Activated CD4-positive, CD25-positive, alpha-beta regulatory T cell treated with anti-CD3 and anti-CD28 coated beads, Interleukin-2, amount 50 U/mL, for 16 hours (primary cell): ENCODE measurements at places on chromosomes 11 and 22.

GRCh38 chr22:23075525-23076216, 5.4 kb downstream of the GNAZ start:
- no peak for DNase-seq

GRCh38 chr22:21761086-21761485, 25.5 kb upstream of the YPEL1 start:
- DNase-seq, result no peak

GRCh38 chr11:17259519-17259918, 17.0 kb upstream of the NUCB2 start:
- no peak for DNase-seq

GRCh38 chr11:83744620-83745192, 458.5 kb upstream of the CCDC90B start:
- no peak for DNase-seq

- no peak for DNase-seq
These were observed 279.1 kb downstream of the BRD1 start for GRCh38 chr22:49548356-49549202.

- no peak for DNase-seq
These were observed 678.1 kb upstream of the KIRREL3 start for GRCh38 chr11:127678631-127679030.

DNA sequence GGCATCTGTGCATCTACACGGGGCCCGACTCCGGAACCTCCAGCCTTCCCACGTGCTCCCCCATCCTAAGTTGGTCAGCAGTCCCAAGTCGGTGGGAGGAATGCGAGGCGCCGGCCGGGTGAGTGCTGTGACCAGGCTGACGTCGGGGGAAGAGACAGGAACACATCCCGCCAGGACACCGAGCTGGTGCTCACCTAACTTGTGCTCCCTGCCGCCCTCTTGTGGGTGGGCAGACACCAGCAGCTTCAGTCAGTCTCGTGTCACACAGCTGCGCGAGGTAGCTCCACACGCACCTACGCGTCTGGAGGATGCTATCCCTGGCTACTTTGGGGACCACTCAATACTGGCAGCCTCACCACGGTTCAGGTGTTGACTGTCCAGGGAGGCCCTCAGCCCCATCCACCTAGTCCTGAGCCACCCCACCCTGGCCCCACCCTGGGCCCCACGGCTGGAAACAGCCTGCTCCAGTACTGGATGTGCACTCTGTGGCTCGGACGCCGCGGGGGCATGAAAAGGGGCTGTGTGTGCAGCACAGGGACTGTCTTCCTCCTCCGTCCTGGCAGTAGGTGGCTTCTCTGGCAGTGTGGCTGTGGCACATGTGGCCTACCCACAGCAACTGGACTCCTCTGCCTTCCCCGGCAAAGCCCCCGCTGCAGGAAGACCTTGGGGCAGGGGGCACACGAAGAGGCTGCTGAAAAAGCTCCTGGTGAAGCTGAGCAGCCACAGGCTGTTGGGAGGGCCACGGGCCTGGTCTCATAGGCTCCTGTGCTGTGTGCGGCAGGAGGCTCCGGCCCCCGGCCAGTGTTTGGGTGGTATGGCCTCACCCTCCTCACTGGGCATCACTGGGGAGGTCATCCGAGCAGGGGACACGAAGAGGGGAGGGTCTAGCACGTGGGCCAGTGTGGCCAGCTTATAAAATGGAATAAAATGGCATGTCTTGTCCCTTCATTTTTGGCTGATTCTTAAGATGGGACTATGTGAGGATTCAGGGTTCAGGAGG, 11.2 kb upstream of the BID start:
- DNase-seq, result peak; percentile 33

DNA sequence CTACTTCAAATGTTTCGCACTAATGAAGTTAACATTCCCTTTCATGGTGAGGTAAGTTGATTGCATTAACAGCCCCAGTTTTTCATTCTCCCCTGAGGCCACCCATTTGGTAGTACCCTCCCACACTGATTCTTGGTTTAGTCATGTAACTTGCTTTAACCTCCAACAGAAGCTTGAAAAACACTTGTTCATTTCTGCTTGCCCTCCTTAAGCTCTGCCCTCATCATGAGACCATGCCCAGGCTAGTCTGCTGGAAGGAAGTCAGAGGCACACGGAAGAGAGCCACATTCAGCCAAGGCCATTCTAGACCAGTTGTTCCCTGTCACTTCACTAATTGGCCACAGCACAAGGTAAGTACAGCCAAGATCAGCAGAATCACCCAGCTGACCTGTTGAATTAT, 50.7 kb upstream of the CD44 start:
- no peak for DNase-seq

GRCh38 chr11:75384438-75385080, 14.8 kb upstream of the RPS3 start:
- DNase-seq, result peak; percentile 55

GRCh38 chr11:106121570-106122320, 44.3 kb downstream of the AASDHPPT start:
- DNase-seq, result no peak

- DNase-seq, result no peak
These were observed 5.0 kb downstream of the CRKL start for GRCh38 chr22:20922141-20922751.

GRCh38 chr11:7538466-7539454, 25.0 kb downstream of the PPFIBP2 start:
- no peak for DNase-seq

DNA sequence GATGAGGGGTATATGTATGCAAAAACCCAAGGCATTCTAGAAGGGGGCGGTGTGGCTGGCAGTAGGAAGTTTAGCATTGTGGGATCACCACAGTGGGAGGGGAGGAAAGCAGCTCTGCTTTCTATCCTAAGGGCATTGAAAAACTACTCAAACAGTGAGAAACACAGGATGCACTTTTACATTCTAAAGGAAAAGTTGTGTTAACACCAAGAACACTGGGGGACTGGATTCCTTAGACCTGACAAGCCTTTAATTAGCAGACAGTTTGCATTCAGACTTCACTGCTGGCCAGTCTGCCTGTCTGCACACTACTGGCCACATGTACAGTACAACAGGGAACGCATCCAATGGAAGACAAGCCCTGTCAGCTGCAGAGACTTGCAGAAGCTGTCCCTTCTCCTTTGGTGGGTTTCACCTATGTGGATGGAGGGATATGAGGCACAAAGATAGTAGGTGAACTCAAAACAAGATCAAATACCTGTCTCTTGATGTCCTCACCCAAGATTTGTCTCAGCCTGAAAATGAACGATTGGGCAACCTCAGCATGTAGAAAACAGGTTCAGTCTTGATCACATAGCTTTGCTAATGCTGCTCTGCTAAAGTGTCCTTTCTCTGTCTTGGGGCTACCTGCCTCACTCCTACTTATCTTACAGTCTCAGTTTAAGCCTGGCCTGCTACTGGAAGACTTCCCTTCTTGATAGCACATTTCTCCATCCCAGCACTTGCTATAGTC, 64.8 kb downstream of the TENM4 start:
- DNase-seq, result no peak

- DNase-seq, result no peak
These were observed 60.0 kb downstream of the GLYATL1 start for GRCh38 chr11:58999291-58999680.

DNA sequence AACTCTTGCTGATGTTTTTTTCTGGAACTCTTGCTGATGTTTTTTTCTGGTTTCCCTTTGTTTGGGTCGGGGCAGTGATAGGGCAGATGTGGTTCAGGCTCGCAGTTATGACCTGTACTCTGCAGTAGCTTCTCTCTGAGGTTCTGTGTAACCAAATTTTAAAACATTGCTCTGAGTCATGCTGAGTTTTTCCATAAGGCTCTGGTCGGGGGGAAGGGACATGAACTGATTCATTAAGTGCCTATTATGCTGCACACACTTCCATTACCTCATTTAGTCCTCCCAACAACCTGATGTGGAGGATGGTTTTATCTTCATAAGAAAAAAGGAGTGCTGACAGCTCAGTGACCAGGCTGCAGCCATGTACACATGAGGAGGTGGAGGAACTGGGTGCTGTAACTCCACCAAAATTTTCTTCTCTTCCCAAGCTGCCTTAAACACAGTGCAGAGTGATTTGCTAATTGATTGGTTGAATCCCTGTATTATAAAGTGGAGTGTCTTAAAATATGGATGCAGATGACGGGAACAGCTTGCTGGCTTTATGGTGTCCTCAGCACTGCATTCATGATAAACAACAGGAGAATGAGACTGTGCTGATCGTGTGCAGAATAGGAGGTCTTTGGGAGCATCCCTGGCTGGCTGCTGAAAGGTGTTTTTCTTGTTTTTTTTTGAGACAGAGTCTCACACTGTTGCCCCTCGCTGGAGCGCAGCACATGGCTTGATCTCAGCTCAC, 19.1 kb downstream of the TNRC6B start:
- no peak for DNase-seq

GRCh38 chr11:7606496-7606895, 66.8 kb downstream of the CYB5R2 start:
- DNase-seq, result no peak

GRCh38 chr11:128472128-128473089, 114.9 kb downstream of the ETS1 start:
- no peak for DNase-seq

- peak; percentile 86 for DNase-seq
These were observed 6.2 kb upstream of the NEAT1 start for GRCh38 chr11:65416341-65416824.

GRCh38 chr11:72470386-72470785, 36.1 kb upstream of the CLPB start:
- DNase-seq, result no peak

DNA sequence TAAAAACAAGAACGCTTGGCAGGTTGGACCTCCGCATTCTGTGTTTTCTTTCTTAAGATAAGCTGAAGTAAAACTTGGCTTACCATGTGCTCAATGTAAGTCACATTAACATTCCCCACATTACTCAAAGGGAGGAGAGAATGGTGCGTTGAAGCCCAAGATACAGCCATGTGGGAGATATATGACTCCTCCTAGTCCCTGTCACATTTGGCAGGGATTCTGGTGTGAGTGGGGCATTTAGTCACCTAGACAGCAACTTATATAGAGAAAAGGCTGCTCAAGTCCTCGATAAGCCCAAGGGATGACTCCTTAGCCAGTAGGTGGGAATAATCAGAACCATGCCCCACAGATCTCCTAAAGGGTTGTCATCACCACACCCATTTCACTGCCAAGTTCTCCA, 4.6 kb downstream of the PRSS23 start:
- no peak for DNase-seq

DNA sequence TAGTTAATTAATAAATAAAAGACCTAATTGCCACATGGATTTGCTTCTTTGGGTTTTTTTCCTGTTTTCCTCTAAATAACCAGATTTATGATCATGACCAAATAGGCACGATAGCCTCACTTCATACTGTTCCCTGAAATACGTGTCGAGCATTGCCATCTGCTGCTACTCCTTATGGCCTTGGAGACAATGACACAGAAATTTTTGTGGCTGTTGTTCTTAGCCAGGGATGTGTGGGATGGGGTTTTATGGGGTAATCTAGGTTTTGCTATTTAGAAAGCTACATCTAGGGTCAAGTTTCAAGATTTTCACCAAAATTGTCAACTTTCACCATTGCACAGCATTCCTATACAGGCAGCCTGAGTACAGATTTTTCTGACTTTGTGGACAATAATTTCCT, 145.2 kb downstream of the DBX1 start:
- DNase-seq, result no peak

- DNase-seq, result no peak
These were observed 65.2 kb upstream of the A4GALT start for GRCh38 chr22:42785706-42786499.

GRCh38 chr11:68008381-68009337, 1.5 kb upstream of the ALDH3B1 start:
- no peak for DNase-seq

GRCh38 chr11:84243629-84244263, 957.6 kb upstream of the CCDC90B start:
- DNase-seq, result no peak

DNA sequence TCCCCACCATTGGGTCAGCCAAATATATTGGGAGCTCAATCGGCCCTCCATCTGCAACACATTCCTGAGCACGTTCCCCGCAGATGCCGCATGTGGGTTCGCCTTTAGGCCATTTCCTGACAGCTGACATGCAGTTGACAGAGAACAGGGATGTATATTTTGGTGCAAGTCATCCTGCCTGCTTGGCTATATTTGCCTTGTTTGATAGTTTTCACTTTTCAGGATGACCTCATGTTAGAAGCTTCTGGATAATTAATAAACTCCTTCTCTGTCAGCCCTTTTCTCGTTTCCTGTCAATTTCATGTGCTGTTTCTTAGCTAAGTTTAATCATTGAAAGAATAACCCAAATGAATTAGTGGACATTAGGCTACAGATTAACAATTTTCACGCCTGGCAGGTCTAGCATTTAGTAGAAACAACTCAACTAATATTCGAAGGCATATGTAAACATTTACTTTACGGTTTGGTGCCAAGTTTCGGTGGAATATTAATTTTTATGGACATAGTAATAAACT, 105.8 kb upstream of the SLC5A12 start:
- no peak for DNase-seq

- DNase-seq, result no peak
These were observed 14.3 kb upstream of the RANBP1 start for GRCh38 chr22:20101638-20102037.

- DNase-seq, result no peak
These were observed 92.9 kb upstream of the AMOTL1 start for GRCh38 chr11:94675239-94675638.

DNA sequence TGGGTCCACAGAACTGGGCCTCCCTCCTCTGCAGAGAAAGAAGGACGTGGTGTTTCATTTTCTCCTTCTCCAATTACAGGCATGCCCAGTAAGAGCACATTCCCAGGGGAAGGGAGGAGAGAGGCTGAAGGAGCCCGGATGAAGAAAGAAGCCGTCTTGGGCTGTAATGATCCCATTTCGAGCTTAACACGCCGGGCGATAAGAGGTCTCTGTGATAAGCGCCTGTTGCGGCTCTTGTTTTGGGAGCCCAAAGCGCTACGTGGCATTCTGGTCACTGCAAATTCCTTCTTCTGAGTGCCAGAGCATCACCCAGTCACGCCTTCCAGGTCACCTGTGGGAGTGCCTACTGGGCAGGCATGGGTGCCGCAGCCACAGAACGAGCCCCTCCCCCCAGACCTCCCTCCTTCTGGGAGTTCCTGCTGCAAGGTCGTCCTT, 57.5 kb downstream of the ANO1 start:
- no peak for DNase-seq

- no peak for DNase-seq
These were observed 1403.0 kb downstream of the BRD1 start for GRCh38 chr22:48424661-48425060.

DNA sequence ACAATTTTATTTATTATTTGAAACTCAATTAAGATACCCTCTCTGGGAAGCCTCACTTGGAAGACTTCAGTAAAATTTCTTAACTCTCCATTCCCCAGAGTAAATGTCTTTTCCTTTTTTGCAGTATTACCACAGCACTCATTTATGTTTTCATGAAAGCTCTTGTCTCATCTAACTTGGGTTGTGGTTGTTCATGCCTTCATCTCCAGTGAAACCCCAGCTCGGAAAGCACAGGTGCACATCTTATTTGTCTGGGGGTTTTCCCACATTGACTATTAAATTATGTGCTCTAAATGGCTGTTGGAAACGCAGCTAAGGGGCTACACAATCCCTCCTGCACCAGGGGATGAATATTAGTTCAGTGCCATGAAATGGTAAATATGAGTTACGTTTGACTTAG, 954.2 kb upstream of the RAG2 start:
- no peak for DNase-seq
